ENCODE measurements at places on chromosomes 3 and 15. TPM values are rescaled to one million over a fixed set of nuclear protein-coding genes. Genes with fewer than 3 reads are reported as not detected.

Gene ADCY5
- total RNA-seq = 14.0 TPM

Gene A4GNT
- total RNA-seq = not detected

Gene CIAO2A
- total RNA-seq = 48.3 TPM

Gene GOLGA6L7
- not detected for total RNA-seq

Gene PLSCR5
- total RNA-seq = not detected

Gene NEDD4
- total RNA-seq = 15.9 TPM

Gene ROBO2
- 1.3 TPM for total RNA-seq

Gene PCSK6
- total RNA-seq = 9.7 TPM

Gene OCA2
- total RNA-seq = not detected

DNA sequence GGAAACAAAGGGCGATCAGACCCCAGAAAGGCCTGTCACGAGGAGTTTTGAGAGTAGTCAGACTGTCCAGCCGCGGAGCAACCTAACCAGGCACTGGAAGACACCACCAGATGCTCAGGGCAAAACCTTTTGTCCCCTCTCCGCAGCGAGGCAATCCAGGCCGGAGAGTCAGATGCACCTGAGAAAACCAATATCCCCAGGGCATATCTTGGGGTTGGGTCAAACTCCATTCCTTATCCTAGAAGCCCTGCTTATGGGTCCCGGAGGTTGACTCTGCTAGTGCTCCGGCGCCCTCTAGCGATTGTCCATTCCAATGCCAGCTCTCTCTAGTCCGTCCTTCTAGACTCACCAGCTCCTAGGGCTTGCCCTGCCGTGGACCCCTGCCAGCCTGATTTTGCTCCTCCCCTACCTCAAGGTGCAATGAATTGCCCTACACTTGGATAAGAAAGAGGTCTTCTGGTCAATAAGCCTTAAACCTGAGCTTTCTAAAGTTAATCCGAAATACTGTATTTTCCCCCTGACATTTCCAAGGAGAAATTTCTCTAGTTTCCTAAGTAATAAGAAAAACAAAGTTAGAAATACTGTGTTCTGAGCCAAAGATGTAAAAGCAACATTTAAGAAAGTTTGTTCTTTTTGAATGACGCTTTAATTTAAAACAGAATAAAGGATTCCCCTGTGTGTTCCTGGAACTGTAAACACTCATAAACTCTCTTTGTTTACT, 5.5 kb downstream of the CPNE4 start:
- peak; percentile 79 for DNase-seq

DNA sequence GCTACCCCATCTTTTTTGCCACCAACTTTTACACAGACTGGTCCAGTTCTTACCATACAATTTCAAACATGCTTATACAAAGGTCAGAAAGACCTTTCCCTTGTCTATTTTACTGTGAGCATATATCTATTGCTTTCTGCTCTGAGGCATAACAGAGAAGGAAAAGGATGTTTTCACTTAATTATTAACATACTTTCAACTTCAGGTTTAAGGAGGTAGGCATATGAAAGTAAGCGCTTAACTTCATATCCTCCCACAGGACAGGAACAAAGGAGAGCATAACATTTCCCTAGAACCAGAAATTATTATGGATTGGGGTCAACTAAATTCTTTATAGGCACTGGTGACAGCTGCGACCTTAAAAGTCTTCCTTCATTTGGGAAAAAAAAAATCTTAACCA, 1.1 kb downstream of the MYEF2 start:
- DNase-seq = no peak

GRCh38 chr15:69793781-69794451, 303.8 kb downstream of the TLE3 start:
- DNase-seq = no peak

DNA sequence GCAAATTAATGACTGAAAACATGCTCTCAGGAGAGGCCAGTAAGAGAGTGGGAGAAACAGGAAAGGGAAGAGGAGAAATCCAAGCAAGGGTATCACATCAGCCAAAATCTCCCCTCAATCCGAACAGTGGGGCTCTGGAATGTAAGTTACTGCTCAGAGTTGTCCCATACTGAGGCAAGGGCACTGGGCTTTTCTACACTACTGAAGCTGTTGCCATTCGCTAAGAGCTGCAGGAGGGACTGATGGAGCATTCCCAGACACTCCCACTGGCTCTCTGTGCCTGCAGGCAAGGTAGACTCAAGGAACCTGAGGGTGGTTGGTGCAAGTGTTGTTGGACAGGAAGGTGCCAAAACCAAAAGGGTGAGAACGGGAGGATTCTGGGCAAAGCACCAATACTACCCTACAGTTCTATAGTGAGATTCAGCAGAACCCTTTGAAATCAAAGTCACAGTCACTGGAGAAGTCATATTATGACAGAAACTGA, 46.1 kb downstream of the NEK10 start:
- DNase-seq = no peak

DNA sequence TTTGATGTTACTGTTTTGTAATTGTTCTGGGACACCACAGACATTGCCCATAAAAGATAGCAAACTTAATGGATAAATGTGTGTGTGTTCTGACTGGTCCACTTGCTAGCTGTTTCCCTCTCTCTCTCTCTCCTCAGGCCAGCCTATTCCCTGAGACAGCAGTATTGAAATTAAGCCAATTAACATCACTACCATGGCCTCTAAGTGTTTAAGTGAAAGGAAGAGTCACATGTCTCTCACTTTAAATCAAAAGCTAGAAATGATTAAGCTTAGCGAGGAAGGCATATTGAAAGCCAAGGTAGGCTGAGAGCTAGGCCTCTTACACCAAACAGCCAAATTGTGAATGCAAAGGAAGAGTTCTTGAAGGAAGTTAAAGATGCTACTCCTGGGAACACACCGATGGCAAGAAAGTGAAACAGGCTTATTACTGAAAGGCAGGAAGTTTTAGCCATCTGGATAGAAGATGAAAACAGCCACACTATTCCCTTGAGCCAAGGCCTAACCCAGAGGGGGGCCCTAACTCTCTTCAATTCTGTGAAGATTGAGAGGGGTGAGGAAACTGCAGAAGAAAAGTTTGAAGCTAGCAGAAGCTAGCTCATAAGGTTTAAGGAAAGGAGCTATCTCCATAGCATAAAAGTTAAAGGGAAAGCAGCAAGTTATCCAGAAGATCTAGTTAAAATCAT, 295.1 kb downstream of the CHST2 start:
- no peak for DNase-seq

- no peak for DNase-seq
These were observed 6.6 kb downstream of the RHO start for GRCh38 chr3:129535075-129535474.

DNA sequence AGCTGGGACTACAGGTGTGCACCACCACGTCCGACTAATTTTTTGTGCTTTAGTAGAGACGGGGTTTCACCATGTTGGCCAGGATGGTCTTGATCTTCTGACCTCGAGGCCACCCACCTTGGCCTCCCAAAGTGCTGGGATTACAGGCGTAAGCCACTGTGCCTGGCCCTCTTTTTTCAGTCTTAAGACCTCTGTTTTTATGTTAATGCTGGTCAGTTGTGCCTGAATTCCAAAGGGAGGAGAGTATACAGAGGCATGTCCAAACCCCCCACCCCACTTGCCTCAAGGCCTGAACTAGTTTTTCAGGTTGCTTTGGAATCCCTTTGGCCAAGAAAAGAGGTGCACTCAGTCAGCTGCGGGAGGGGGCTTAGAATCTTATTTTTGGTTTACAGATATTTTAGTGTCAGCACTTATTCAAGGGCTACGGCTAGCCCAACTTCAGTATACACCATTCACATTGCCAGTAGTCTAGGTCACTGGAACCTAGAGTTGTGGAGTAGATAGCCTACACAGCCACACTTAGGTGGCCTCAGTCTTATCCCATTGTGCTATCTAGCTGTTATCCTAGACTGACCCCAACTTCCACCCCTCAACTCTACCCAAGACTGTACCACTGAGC, 128.0 kb upstream of the TPM1 start:
- DNase-seq = no peak

- no peak for DNase-seq
These were observed 84.5 kb downstream of the WDR76 start for GRCh38 chr15:43911235-43911781.

- no peak for DNase-seq
These were observed 40.9 kb upstream of the IDH2 start for GRCh38 chr15:90143166-90143655.

- no peak for DNase-seq
These were observed 13.5 kb downstream of the TIGIT start for GRCh38 chr3:114307222-114307830.

DNA sequence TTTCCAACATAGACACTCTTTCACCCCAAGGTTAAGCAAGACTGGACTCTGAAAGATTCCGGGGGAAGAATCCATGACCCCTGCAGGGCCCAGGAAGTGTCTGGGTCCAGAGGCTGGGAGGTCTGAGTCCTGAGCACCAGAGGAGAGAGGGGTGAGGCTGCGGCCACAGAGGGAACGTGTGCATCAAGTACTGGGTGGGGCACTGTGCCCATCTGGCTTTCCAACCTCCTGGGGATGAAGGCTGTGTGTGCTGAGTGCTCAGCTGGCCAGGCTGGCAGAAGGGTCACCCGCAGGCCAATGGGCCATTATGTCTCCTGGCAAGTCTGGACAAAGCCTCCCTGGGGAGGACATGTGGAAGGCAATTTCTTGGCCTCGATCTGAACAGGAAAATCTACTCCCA, 3.3 kb downstream of the CHRNA3 start:
- DNase-seq = no peak

DNA sequence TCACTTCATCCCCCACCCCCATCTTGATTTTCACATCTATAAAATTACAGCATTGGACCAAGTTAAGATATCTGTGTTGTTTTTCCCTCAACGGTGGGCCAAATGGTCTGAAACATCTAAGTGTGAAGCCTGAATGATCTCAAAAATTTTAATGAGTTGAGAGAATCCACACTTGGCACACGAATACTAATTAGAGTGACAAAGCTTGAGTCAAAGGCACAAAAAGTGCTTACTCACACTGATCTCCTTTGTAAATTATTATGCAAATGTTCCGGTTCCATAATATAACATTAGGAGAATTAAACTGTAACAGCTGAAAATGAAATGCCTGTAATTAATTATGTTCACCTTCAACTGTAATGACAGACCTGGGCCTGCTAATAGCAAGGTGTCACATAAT, 33.6 kb downstream of the GPR176 start:
- DNase-seq = no peak

GRCh38 chr3:82556113-82556512, 794.7 kb upstream of the GBE1 start:
- DNase-seq = no peak

DNA sequence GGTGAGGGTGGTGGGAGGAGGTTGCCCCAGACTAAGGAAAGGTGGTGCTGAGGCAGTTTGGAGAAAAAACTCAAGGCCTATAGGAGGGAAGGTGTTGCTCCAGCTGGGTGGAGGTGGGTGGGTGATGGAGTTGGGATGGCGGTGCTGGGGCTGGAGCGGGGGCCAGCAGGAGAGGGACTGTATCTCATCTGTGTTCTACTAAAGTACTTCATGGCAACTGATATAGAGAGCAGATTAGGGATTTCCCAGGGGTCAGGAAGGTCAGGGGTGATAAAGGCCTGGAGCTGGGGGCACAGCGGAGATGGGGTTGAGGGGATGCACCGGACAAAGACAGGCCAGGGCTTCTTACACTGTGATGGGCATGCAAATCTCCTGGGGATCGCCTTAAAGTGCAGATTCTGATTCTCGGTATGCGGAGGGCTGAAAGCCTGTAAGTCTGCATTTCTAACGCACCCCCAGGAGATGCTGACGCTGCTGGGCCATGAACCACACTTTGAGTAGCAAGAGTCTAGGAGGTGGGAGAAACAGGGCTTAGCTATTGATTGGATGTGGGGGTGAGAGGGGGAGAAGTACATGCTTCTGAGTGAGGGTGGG, 4.2 kb downstream of the KLHL40 start:
- DNase-seq = no peak

DNA sequence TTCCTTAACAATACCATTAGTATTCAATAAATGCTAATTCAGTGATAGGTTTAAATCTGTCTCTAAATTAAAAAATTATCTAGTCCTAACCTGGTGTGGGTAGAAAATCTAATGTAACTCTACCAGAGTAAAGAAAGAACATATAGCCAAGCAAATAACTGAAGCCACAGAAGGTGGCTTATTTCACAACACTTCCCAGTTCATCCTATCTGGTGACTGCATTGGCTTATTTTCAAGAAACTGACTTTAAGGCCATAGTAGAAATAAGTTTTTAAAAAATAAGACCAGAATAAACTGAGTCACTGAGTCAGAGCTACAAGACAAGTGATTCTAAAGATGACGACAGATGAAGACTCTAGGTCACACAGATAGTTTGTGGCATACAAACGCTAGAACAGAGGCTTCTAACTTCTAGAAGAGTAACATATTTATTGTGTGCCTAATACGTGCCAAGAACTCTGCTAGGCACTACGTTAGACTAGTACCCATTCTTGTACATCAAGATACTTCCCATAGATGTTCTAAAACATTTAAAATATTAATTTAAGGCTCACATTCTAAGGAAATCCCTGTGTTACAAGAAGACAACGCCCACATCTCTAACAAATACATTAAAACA, 25.9 kb downstream of the TMCC1 start:
- no peak for DNase-seq

GRCh38 chr15:71713191-71713809, 97.1 kb upstream of the NR2E3 start:
- DNase-seq = no peak

DNA sequence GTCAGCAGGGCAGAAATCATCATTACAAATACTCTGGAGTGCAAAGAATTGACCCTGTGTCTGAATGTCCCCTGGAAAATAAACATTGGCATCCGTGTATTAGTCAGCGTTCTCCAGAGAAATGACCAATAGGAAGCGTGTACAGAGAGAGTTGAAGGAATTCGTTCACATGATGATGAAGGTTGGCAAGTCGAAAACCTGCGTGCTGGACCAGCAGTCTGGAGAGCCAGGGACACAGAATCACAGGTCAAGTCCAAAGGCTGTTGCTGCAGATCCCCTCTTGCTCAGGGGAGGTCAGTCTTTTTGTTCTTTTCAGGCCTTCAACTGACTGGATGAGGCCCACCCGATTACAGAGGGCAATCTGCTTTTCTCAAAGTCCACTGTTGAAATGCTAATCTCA, 16.6 kb downstream of the GP9 start:
- no peak for DNase-seq

- no peak for DNase-seq
These were observed 13.3 kb upstream of the ANKDD1A start for GRCh38 chr15:64898406-64898805.

DNA sequence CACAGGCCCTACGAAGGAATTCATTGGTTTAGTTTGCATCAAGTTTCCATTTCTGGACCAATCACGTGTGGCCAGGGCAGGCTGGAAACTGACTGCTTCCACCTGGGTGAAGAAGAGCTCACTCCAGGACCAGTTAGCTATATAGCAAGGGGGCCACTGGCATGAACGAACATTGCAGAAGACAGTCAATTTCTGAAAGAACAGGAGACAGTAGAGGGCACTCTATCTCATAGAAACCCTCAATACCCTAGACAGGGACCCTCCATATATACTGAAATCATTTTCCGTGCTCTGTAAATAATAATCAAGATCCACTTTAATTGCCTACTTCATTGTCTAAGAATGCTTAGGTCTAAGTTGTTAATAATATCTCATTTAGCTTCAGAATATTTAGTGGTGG, 215.6 kb downstream of the CADPS start:
- no peak for DNase-seq

GRCh38 chr3:52874864-52875587, 22.3 kb downstream of the STIMATE start:
- no peak for DNase-seq

- DNase-seq = no peak
These were observed 40.6 kb downstream of the TPRA1 start for GRCh38 chr3:127549826-127550467.
